ENCODE measurements at places on chromosomes 2 and 18.

DNA sequence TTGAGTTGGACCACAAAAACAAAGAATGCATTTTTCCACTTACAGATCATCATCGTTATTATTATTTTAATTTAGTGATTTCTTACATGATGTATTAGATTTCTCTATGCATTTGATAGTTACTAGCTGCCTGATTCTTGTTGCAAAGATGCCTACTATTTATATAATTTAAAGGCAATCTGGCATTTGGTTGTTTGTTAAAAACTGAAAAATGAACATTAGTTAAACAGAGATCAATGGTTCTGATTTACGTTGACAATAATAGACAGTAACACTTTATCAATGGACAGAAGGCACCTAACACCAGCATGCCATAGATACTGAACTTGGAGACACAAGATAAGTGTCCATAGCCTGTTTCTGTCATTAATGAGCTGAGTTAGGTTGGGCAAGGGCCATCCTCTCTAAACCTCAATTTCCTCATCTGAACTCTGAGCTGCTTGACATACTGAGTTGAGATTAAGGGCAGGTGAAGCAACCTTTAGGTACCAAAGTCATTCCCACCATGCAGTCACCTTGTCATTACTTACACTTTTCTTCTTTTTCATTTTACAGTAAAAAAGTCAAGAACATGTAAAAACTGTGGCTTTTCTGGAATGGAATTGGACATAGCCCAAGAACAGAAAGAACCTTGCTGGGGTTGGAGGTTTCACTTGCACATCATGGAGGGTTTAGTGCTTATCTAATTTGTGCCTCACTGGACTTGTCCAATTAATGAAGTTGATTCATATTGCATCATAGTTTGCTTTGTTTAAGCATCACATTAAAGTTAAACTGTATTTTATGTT lies 3.1 kb downstream of the CCL20 start:
- DNase-seq: no peak

DNA sequence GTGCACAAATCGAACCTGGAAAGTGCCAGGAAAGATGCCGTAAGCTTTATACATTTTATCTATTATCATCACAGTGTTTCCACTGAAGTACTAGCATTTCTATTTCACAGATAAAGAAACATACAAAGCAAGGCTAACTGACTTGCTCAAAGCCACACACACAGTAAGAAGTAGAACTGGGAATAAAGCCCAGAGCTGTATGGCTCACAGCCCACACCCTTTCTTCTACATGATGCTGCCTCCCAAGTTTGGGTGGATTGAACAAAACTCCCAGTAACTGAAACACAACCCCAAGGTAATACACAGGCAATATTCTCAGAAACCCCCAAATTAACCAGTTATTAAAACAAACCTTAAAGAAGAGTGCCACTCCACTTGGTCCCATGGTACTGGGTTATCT lies 11.2 kb downstream of the SAP130 start:
- no peak for DNase-seq

DNA sequence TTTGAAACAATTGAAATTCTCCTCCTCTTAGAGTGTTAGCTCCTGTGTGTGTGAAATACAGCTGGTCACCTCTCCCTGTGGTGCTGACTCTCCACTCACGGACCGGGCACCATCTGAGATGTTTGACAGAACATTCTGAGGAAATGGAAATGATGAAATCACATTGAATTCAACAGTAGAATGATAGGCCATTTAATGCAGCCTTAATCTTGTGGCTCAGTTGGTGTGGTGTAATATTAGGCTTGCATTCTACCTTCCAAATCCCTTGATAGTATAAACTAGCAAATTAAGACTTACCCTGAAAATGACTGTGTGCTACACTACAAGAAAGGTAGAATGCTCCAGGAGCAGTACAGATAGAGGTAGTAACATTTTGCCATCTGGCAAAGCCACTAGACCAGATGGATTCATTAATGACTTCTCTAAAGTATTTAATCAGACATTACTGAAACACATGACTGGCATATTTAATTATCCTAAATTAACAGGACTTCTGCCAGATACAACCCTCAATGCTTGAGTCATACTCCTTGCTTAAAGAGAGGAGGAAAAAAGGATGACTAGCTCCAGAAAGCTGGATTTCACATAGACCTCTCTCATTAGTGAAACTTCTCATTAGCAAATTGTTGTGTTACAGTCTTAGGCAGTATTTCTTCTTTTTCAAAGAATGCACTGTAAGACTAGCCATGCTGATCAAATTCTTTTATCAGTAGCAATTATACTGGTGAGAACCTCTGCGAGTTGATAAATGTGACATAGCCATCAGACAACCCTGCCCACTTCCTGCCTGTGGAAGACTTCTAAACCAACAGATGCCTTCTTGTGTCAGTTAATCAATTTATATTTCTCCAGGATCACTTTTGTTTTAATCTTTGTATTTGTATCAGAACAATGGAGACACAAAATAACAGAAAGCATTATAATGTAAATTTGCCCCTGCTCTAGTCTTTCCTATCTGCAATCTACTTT lies 80.6 kb downstream of the EML6 start:
- DNase-seq: no peak

GRCh38 chr2:51511002-51511401 lies 479.1 kb upstream of the NRXN1 start:
- no peak for DNase-seq

DNA sequence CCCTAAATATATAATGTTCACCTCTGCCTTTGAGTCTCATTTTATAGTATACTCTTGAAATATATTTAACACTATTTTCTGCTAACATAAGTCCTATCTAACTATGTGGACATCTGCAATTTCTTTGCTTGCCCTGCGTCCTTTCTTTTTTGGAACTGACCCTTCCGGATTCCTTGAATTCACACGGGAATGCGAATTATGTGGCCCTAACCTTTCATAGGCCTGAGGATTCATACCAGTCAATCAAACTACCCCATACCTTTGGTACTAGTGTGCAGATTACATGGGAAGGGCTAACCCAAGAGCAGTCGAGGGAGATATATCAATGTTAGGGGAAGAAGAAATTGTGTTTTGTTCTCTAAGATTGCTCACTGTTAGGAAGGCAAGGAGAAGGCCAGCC lies 56.4 kb downstream of the NRXN1 start:
- DNase-seq: no peak

DNA sequence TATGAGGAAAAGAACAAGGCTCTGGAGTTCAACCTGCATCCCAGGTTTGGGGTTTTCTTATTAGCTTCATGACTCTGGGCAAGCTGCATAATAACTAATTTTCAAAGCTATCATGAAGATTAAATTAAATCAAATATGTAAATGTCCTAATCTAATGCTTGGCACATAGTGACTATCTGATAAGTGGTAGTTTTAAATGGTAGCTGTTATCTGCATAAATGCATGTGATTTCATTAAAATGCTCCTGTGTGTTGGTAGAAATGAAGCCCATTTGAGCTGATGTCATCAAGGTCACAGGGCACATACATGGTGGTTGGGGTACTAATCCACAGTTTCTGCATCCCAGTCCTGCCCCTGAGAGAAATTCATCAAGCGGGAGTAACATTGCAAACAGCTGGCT lies 428.8 kb downstream of the LRATD1 start:
- no peak for DNase-seq
